ENCODE measurements at places on chromosomes 1 and 21.

GRCh38 chr1:108070662-108071061 lies 105.7 kb upstream of the VAV3 start:
- DNase-seq: no peak

DNA sequence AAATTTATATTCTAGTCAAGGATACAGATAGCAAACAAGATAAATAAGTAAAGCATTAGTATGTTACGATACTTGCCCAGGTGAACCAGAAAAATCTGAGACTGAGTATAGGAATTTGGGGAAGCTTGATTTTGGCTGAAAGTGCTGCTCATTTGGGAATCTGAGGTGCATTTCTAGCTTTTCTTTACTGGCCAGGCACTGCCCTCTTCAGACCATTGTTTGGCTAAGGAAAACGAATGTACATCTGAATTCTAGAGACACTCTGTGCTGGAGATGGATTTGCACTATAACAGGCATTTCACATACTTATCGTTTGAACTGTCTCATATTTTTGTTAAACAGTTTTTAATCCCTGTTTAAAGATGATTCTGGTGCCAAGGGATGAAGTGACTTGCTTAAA lies 23.4 kb downstream of the ARID1A start:
- no peak for DNase-seq

GRCh38 chr1:228405200-228405978 lies 1.2 kb downstream of the TRIM11 start:
- DNase-seq: no peak

- no peak for DNase-seq
Observed at GRCh38 chr1:20058531-20058930, 11.5 kb upstream of the PLA2G5 start.

- DNase-seq: no peak
Observed at GRCh38 chr21:42306366-42307035, 8.7 kb downstream of the TFF3 start.

- no peak for DNase-seq
Observed at GRCh38 chr1:36511804-36512798, 29.4 kb upstream of the CSF3R start.
